Pons (tissue), 1 donor: ENCODE measurements at places on chromosomes 12 and 14.

GRCh38 chr14:33553706-33554278, 397.1 kb downstream of the EGLN3 start:
- no peak for DNase-seq

DNA sequence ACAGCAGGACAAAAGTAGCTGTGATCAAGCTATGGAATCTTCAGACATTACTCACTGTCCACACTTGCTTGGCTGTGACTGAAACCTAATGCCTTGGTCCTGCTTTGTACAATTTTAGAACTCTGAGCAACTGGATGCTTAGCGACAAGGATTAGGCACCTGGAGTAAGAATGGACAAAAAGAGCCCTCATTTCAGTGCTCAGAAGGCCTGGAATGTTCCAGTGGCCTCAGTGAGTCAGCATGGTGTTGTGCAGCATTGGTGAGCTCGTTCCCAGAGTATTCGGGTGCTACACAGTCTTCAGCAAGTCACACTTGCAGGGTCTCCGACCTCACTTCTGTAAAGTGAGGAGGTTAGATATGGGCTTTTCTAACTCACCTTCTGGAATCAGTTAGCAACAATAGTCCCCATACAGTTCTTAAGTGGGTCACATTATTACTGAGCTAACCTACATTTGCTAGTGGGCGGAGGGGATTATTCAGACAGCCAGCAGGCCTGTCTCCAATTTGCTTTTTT, 108.0 kb upstream of the MDM1 start:
- no peak for DNase-seq

GRCh38 chr12:126915309-126915708, 1351.7 kb upstream of the TMEM132C start:
- peak; percentile 32 for DNase-seq

DNA sequence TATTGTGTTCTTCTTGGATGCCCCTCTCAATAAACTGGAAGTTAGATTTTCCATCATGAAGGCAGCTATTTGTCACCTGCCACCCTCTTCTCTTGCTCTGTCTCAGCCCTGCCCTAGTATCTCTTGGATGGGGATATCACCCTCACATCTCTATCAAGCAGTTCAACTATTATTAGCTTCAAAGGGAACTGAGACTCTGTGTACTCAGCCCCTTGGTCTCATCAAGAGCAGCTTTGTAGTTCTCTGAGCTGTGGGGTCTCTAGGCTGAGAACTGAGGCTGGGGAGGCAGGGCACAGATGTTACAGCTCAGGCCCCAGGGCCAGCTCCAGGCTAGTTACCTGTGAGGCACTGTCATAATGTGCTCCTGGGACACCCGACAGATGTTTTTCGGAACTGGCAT, 130.3 kb downstream of the DAD1 start:
- no peak for DNase-seq
